Activated CD4-positive, alpha-beta T cell treated with anti-CD3 and anti-CD28 coated beads, Interleukin-2, amount 10 ng/mL, durations not matched to agents 7 days and 5 days (primary cell): ENCODE measurements at places on chromosomes 16 and 17. TPM values are rescaled to one million over a fixed set of nuclear protein-coding genes. Genes with fewer than 3 reads are reported as not detected.

DNA sequence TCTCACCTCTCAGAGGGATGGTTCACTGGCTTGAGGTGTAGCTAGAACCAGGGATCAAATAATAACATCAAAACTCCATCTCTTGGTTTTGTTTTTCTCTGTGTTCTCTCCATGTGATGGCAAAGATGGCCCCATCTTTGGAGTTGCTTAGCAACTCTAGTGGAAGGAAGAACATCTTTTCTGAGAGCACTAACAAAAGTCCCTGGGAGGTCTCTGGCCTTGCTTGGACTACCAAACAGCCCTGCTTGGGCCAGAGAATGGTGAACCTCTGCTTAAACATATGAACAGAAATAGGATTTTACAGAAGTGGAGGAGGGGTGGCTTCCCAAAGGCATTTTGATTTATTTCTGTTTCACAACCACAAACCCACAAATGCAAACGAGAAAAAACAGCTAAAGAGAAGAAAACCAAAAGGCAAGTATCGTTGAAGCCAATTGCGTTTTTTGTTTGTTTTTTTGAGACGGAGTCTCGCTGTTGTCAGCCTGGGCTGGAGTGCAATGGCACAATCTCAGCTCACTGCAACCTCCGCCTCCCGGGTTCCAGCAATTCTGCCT is 13.2 kb downstream of the GABARAPL2 start:
- no peak for DNase-seq

DNA sequence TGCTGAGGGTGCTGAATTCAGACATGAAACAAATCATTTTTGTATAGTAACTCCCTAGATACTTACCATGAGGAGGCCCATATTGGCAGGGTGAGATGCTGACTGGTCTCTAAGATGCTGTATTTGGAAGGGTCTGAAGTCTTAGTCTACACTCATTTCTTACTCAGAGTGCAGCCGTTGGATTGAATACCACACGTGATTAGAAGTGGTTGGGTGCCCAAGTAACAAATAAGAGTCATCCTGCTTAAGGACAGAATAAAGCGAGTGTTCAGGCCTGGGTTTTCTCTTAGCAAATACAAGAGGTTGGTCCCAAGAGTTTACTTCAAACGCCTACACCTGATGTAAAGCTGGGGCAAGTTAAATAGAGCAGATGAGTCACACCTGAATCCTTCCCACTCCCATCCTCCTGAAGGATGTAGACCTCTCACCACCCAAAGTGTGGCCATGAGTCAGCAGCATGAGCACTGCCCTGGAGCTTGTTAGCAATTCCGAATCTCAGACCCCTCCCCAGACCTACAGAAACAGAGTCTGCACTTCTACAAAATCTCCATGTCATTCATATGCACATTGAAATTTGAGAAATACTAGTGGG is 284.6 kb upstream of the CDH5 start:
- no peak for DNase-seq

The KLHL36 gene
- total RNA-seq: 37.5 TPM

DNA sequence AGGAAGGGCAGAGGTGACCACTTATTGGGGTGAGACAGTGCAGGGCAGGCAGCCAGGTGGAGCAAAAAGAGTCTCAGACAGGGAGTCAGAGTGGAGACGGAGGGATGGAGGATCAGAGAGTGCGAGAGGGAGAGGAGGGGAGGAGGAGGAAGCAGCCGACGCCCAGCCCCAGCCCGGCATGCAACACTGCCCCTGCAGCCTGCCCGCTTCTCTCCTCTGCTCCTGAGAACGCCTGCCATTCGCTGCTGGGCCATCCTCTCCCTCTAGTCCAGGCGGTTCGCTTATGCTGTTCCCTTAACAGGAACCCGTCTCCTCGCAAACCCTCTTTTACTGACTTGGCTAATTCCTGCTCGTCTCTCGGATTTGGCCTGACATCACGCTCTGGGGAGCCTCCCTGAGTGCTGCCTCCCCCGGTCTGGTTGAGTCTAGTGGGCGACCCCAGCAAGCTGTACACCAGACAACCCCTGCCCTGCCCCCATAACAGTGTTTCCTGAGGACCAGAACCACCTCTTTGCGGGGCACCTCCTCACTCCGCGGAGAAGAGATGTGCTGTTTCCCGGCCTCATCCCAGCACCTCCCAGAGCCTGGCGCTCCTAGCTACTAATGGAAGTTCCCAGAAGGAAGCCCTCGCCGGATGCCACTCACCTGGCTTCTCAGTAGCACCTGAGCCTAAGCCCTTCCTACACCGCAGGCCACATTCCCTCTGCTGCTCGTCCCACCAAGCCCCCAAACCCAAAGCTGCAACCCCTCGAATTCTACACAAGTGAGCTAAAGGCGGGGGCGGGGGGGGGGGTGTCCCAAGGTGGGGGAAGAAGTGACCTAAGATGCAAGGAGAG is 61.2 kb upstream of the CCL1 start:
- no peak for DNase-seq

DNA sequence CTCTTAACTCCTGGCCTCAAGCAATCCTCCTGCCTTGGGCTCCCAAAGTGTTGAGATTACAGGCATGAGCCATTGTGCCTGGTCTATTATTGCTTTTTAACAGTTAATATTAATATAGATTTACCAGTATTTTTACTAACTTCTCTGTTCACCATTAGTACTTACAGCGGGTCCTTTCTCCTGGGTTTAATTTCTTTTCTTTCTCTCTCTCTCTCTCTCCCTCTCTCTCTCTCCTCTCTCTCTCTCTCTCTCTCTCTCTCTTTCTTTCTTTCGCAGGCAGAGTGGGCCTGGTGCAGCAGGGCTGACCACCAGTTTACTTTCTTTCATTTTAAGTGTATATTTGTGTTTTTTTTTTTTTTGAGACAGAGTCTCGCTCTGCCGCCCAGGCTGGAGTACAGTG is 14.7 kb upstream of the DHX40 start:
- DNase-seq: no peak

The DOC2A gene
- total RNA-seq: 0.19 TPM

The PRR15L gene
- not detected for total RNA-seq

DNA sequence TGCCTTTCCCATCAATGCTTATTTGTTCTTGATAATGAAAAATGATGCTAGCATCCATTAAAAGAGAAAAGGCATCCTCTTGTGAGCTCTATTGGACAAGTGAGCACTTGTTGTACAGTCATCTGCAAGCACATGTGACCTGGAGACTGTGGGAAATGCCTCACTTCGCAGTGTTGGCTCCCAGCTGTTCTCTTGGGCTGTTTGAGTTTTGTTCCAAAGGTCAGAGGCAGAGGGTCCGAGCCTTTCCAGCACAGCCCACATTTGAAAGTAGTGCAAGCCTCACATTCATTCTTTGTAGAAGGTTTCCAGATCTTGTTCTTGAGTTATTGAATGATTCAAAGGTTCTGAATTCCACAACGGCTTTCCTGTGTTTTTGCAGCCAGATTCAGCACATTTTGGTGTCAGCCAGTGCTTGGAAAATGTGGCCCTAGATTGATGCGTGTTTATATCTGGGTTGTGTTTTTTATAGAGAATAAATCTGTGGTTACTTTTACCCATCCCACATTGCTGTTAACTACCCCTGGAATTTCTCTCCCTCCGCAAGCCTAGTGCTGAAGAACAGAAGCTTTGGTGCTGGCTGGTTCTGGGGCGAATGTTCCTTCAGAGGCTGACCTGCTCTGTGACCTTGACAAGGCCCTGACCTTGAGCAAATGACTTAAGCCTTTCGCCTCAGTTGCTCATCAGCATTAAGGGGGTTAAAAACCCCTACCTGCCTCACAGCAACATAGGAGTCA is 49.8 kb downstream of the CDH1 start:
- no peak for DNase-seq

- no peak for DNase-seq
Observed at GRCh38 chr17:19958023-19958422, 19.6 kb downstream of the AKAP10 start.

- no peak for DNase-seq
Observed at GRCh38 chr17:58271216-58271931, 9.4 kb downstream of the MPO start.

GRCh38 chr16:10831894-10832886 is 13.6 kb upstream of the TVP23A start:
- DNase-seq: no peak

DNA sequence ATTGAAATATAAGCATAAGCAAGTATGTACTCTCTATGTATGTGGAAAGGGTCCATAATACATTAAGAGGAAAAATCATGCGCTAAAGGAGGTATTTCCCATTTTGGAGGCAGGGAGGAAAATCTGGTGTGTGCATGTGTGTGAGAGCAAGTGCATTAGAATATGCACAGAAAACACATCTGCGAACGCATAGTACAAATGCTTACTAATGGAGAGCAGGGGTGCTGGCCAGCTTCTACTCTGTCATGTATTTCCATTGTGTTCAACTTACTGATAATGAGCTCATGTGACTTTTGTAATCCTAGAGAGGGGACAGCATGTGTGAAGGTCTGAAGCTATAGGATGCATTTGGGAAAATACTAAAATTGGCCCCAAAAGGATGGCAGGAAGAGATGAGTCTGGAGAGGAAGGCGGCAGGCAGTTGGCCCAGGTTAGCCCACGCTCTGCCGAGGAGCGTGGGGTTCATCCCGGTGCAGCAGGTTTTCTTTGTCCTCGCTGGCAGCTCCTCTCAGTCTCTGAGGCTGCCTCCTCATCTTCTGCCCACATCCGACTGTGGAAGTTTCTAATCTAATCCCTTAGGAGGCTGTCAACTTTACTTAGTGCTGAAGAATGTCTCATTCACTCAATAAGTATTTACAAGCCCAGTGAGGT is 17.8 kb upstream of the KSR1 start:
- no peak for DNase-seq

The HSD3B7 gene
- 3.4 TPM for total RNA-seq

DNA sequence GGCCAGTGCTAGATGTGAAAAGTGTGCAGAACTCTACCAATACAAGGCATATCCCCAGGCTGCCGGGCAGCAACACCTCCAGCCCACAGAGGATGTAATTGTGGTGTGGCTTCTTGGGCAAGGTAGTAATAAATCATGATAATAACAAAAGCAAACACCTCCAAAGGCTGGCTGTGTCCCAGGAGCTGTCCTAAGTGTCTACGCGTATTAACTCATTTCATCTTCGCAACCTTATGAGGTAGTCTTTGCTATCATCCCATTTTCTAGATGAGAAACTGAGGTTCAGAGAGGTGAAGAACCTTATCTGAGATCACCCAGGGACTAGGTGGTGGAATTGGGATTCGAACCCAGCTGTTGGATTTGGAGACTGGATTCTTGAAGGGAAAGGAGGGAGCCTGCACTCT is 5.3 kb downstream of the PDK2 start:
- no peak for DNase-seq

- peak; percentile 43 for DNase-seq
Observed at GRCh38 chr16:89099905-89100304, 6.3 kb downstream of the ACSF3 start.

The C17orf58 gene
- 4.7 TPM for total RNA-seq

- no peak for DNase-seq
Observed at GRCh38 chr17:72387969-72388368, 267.1 kb downstream of the SOX9 start.

- no peak for DNase-seq
Observed at GRCh38 chr16:4654011-4654963, 29.7 kb downstream of the MGRN1 start.

The PIK3R6 gene
- total RNA-seq: 7.1 TPM

GRCh38 chr16:88010343-88010967 is 59.2 kb downstream of the BANP start:
- no peak for DNase-seq

DNA sequence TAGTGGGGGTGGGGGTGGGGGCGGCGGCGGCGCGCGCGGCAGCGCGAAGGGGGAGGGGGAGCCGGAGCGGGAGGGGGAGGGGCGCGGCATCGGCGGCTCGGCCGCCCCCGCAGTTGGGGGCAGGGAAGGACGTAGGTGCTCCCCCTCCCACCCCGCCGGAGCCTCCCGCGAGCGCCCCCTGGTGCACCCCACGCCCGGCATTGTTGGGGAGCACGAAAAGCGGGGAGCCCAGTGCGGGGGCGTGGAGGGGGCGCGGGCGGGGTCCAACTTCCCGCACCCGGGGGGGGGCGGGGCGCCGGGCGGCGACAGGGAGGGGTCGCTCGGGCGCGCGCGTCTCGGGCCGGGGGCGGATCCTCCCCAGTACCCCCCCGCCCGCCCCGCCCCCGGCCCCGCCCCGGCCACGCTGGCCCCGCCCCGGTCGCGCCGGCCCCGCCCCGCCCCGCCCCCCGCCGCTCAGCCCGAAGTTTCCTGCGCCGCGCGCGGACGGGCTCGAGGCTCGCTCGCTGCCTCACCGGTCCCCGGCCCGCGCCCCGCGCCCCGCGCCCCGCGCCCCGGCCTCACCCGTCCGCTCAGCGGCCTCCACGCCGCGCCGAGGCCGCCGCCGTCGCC is at the start of gene CACNA1H:
TSS of gene CACNA1H (plus strand) at position 456 of the 609 bp plus-strand sequence. CDS start 632 bp downstream, outside the sequence.
- DNase-seq: peak; percentile 33

The MYH1 gene
- not detected for total RNA-seq

- DNase-seq: no peak
Observed at GRCh38 chr16:3842994-3843393, 37.5 kb downstream of the CREBBP start.

DNA sequence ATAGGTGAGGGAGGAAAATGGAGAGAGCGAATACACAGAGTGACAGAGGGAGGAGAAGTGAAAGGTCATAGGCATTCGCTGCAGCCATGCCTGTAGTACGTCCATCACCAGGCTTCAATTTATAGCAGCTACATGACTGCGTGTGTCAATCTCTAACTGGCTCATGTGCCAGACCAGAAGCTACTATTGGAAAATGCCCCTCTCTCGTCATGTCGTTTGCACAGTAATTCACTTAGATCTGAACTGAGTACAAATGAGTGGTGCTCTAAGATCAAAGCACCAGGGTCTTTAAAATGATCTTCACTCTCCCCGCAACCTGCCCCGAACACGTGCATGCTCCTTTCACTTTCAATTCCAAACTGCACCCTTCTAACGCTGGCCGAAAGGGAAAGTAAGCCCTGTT is 51.3 kb downstream of the ADCY9 start:
- peak; percentile 68 for DNase-seq

The SMCR8 gene
- 25.0 TPM for total RNA-seq

DNA sequence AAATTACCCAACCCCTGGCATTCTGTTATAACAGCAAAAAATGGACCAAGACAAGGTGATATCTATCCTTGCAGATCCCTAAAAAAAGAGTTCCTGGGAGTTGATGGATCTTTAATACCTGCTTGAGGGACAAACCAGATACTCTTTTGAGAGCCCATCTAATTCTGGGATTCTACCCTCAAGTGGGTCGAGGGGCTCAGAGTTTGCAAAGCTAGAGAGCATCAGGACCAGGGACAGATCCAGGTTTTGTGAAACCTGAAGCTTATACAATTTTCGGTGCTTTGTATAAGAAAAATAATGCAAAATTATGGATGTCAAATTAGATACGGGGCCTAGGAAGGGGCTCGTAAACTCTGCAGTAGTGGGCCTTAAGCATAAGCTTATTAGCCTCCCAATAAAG is 130.5 kb upstream of the CRHR1 start:
- no peak for DNase-seq

- DNase-seq: no peak
Observed at GRCh38 chr17:55570391-55570790, 59.1 kb upstream of the SMIM36 start.
